ENCODE measurements at places on chromosomes 2 and 18.

GRCh38 chr2:33810046-33810835 lies 211.1 kb upstream of the FAM98A start:
- DNase-seq: no peak

DNA sequence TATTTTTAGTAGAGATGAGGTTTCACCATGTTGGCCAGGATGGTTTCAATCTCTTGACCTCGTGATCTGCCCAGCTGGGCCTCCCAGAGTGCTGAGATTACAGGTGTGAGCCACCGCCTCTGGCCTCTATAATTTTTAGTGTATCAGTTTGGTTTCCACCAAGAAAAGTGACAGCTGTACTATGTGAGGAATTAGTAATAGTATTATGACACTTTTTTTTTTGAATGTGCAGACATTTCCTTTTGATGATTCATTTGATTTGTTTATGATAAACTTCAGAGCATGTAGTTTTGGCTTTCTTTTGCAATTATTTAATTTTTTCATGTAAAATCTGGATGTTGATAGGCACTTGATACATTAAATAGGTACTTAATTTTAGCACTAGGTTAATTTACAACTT lies 61.5 kb downstream of the PTPN4 start:
- DNase-seq: no peak

DNA sequence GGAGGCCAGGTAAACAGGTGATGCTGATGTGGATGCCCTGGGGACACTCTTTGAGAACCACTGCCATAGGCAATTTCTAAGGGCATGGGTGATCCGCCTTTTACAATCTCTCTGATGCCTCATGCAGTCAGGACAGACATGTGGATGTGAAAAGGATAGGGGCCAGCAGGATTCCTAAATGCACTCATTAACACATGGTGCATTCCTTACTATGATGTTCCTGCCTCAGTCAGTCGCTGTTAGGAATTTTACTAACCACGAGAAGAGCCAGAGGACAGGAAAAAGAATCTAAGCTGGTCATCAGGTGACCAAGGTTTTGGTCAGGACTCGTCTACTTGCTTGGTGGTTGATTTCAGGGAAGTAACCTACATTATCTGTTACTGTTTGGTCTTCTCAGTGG lies 191.0 kb downstream of the ARL4C start:
- no peak for DNase-seq

DNA sequence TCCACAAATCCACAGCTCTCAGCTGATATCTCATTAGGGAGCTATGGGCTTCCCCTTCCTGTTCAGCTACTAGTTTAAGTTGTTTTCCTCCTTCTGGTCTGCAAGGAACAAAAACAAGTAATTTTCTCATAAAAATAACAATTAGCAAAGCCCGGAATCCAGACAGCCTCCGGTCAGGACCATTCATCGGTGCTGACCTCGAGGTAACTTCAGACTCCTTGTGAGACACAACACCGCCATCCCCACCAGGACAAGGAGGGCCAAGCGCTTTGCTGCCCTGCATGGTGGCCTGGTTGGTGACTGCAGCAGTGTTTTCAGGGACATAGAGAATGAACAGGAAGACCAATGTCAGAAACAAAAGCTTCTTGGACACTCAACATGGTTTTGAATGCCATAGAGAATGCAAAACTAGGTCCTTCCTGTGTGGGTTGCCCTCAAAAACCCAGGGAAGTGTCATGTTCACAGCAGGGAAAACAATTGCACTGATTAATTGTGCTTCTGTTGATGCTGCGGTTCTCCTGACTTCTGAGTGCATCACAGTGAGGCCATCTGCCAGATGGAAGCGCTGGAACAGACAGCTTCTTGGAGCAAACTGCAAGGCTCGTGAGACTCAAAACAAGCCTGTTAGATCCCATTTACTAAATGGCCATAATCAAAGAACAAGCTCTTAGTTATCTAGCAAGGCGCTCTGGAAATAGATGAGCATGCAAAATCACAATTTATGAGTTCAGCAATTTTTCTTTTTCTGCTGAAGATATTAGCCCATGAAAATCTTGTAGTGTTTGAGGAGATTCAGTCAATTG lies 77.1 kb downstream of the HS1BP3 start:
- DNase-seq: no peak

DNA sequence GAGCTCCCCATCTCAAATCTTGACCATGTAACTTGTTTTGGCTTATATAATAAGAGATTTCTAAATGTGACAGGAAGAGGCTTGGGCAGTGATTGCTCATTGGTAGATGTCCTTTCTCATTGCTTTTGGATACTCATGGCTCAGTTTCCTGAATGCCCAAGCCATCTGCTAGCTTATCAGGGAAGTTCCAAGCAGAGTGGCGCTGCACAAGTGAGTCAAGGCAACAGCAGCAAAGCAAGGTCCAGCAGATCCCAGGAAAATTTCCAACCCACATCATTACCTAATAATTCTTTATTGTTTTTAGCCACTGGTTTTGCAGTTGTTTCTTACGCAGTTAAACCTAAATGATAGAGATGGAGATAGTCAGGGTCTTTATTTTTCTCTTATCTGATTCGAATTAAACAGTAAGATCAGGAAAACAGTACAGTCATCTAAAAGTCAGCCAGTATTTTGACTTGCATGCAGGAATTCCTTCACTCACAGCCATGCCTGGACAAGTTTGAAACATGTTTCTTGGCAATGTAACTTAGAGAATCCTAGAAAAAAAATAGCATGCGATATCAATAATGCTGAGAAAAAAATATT lies 349.7 kb upstream of the TMEFF2 start:
- DNase-seq: no peak

DNA sequence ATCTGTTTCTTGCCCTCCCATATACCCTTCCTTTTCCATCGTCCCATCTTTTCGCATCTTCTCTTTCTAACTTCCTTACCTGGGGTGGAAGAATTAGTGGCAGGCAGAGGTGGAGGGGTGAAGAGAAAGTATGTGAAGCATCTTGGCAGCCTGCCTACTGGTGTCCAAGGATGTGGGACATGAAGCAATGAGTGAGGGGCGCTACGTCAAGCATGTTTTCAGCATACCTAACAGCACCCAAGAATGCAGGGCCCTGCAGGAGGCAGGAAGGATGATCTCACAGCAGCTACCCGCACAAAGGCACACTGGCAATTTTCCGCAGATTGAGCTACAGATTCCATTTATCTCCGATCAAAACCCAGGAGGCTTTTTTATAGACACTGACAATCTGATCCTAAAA lies 42.2 kb downstream of the METTL4 start:
- DNase-seq: no peak

GRCh38 chr2:43481927-43482542 lies 113.8 kb downstream of the THADA start:
- DNase-seq: no peak

- DNase-seq: no peak
These were observed 15.7 kb upstream of the MAT2A start for GRCh38 chr2:85523062-85523902.

DNA sequence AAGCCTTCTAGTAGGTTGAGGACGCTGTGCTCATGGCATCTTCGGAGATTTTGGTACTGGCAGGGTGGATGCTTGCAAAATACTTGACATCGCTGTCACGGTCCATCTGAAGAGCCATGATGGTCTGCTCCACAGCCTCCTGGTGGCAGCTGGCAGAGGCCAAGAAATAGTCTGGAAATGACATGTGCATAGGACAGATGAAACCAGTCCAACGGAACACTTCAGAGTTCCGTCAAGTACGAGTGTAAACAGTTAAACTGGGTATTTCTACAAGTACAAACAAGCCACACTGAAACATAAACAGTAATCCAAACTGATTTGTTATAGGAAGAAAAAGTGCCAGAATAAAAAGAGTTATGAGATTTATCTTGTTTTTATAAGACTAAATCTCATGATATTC lies 66.6 kb downstream of the PPP4R1 start:
- DNase-seq: no peak

DNA sequence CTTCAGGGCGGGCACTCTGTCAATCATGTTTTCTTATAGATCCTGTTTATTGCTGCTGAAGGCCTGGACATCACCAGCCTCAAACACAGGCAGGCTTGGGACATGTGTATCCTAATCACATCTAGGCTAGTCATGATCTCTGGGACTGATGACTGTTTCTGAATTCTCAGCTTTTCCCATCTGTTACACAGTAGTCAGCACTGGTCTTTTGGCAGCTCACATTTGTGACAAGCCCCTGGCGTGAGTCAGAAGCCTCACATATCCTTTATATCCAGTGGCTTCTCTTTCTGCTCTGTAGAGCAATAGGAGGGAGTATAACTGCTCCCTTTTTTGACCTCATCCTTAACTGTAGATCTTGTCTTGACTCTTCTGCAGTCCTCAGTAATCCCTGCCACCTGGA lies 4.5 kb downstream of the SEMA4F start:
- no peak for DNase-seq

All from stimulated activated naive CD4-positive, alpha-beta T cell treated with Interleukin-2 at 50 U/mL for 16 hours (primary cell).